Activated naive CD8-positive, alpha-beta T cell treated with anti-CD3 and anti-CD28 coated beads, Interleukin-2, amount 10 ng/mL, durations not matched to agents 7 days and 5 days (primary cell): ENCODE measurements at places on chromosomes 11 and 22. TPM values are rescaled to one million over a fixed set of nuclear protein-coding genes. Genes with fewer than 3 reads are reported as not detected.

- H3K36me3 ChIP-seq = no peaks in the 10 kb centered on the region
- no peak for DNase-seq
- H3K4me3 ChIP-seq = no peak overlapping the region
- no peaks in the 10 kb centered on the region for H3K4me1 ChIP-seq
Observed at GRCh38 chr11:93857413-93858120, 7.1 kb upstream of the VSTM5 start.

GRCh38 chr22:31193092-31193491 is 19.0 kb upstream of the LIMK2 start:
- no peaks in the 10 kb centered on the region for H3K27me3 ChIP-seq
- peaks cover 13% of the 10 kb centered on the region for H3K36me3 ChIP-seq
- H3K4me3 ChIP-seq = no peak overlapping the region
- H3K27ac ChIP-seq = no peak overlapping the region
- no peak for DNase-seq

- peaks cover 51% of the 10 kb centered on the region for H3K4me1 ChIP-seq
- peak overlapping the region; percentile 74 for H3K27ac ChIP-seq
- peak; percentile 84 for DNase-seq
- peaks cover 23% of the 10 kb centered on the region for H3K36me3 ChIP-seq
- no peaks in the 10 kb centered on the region for H3K27me3 ChIP-seq
Observed at GRCh38 chr11:65553301-65554001, 4.7 kb downstream of the LTBP3 start.

DNA sequence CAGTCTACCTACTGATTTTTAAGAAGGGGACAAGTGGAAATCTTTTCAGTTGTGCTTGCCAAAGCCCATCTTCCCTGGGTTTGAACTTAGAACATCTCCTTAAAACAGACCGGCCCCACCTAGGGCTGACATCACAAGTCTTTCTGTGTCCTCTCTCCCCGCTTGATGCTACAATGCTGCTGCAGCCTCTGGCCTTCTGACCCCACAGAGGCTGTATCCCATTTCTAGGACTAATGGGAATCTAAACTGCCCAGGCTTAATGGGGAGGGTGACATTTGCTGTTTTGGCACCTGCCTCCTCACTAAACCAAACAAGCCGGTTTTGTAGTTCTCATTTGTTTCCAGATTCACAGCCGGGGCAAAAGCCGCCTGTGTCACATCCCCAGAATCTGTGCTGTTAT is 121.3 kb upstream of the CADM1 start:
- no peak for DNase-seq
- no peak overlapping the region for H3K4me3 ChIP-seq
- H3K36me3 ChIP-seq = no peaks in the 10 kb centered on the region
- no peaks in the 10 kb centered on the region for H3K4me1 ChIP-seq

DNA sequence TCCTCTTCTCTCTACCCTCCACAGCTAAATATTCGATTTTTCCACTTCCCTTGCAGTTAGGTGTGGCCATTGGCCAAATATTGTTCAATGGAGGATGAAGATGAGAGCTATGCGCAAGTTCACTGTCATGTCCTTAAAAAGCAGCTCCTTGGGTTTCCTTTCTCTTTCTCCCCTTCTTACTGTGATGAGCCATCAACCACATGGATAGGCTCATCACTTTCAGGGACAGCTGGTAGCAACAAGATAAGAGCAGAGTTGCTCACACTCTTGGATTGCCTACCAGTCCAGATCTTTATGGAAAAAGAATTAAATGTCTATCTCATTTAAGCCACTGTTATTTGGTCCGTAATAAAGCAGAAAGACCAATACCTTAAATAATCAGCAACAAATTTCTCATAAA is 377.0 kb downstream of the DDX10 start:
- no peaks in the 10 kb centered on the region for H3K36me3 ChIP-seq
- peaks cover 3% of the 10 kb centered on the region for H3K27me3 ChIP-seq
- H3K4me3 ChIP-seq = no peak overlapping the region

DNA sequence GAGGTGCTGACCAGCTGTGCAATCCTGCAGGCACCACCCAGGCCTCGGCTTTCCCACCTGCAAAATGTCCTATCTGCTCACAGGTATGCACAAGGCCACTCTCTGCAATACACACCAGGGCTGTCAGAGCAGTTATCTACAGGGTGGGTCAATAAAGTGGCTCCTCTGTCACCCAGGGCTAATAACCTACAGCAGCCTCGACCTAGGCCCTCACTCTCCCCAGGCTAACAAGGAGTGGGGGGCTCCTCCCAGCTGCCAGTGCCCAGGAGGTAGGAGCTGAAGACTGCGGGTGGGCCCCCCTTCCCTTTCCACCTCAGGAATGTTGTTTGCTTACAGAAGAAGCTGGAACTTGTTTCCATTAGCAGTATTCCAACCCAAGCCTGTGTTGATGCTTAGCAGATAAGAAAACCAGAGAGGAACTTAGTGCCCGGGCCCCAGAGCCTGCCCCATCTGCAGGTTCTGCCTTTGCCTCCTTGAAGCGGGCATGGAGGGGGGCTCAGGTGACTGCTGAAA is 26.8 kb downstream of the MYH9 start:
- H3K4me3 ChIP-seq = peak overlapping the region; percentile 61
- no peaks in the 10 kb centered on the region for H3K27me3 ChIP-seq
- H3K36me3 ChIP-seq = peaks cover 22% of the 10 kb centered on the region

DNA sequence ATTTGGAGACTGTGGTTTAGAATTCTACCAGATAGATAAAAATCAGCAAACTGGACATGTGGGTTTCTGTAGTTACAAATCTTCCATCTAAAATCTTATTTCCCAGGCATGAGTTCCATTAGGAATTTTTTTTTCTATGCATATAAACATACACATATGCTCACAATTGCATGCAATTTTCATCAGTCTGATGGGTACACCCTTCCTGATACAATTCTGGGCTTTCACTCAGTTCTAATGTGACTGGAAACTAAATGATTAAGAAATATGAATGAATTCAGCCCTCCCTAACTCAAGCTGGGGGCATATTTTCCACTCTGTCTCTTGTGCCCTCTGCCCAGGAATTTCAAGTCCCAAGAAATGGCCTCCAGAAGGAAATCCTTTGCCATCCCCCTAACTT is 187.1 kb downstream of the SNX19 start:
- no peak for DNase-seq
- no peak overlapping the region for H3K27ac ChIP-seq
- no peaks in the 10 kb centered on the region for H3K4me1 ChIP-seq
- H3K27me3 ChIP-seq = no peaks in the 10 kb centered on the region
- no peaks in the 10 kb centered on the region for H3K36me3 ChIP-seq

DNA sequence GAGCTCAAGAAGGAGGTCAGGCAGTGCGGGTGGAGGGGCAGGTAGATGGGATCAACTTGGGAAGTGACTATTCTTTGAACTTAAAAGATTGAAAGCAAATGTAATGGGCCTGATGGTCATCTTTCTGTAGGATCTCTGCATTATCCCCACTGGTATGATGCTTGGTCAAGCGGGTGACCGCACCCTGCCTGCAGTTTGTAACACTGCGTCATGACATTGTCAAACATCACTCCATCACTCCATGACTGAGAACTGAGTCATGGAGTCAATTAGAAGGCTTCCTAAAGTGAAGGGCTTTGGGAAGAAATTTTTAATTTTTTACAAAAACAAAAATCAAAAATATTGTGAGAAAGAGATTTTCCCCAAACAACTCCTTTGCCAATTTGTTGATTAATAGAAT is 62.4 kb upstream of the BMAL1 start:
- peaks cover 7% of the 10 kb centered on the region for H3K4me1 ChIP-seq
- H3K27ac ChIP-seq = no peak overlapping the region
- H3K4me3 ChIP-seq = no peak overlapping the region
- peaks cover 10% of the 10 kb centered on the region for H3K27me3 ChIP-seq

DNA sequence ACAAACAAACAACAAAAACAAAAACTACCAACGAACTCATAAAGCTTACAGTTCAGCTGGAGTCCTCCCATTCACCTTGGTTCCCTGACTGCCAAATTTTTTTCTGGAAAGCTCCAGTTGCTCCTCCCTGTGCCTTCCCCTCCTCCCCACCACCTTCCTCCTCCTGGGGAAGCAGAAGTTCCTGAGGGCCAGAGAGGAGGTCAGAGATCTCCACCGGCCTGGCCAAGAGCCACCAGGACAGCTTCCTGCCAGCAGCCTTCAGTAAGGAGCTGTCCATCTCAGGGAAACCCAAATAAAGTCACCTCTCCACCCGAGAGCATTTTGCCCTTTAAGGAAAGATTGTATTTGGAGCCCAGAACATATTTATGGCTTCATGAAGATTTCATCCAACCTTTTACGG is 20.0 kb downstream of the APLNR start:
- H3K4me3 ChIP-seq = no peak overlapping the region
- no peaks in the 10 kb centered on the region for H3K4me1 ChIP-seq
- no peak for DNase-seq
- H3K36me3 ChIP-seq = no peaks in the 10 kb centered on the region
- no peak overlapping the region for H3K27ac ChIP-seq

DNA sequence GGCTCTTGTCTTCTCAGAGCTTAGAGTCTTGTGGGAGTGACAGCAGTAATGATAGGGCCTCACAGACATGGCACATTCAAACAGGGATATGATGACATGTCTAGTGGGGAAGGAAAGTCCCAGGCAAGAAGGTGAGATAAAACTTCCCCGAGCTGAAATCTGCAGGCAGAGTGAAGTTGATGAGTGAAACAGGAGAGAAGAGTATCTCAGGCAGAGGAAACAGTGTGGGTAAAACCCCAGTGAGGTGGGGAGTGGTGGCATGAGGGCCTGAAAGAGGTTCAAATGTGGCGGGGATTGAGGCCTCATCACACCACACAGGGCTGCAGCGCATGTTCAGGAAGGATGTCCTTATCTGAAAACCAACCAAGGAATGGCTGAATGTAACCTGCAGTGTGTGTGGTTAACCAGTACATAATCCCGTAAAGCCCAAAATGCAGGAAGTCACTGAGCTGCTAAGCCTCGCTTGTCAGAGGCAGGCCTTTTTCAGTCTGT is 153.8 kb upstream of the E2F8 start:
- no peak overlapping the region for H3K27ac ChIP-seq
- H3K36me3 ChIP-seq = no peaks in the 10 kb centered on the region

GRCh38 chr11:15835788-15836411 is 520.4 kb downstream of the SOX6 start:
- no peak overlapping the region for H3K4me3 ChIP-seq
- no peak for DNase-seq
- H3K27ac ChIP-seq = no peak overlapping the region
- H3K4me1 ChIP-seq = no peaks in the 10 kb centered on the region
- peaks cover 1% of the 10 kb centered on the region for H3K27me3 ChIP-seq

- H3K27ac ChIP-seq = no peak overlapping the region
- no peak for DNase-seq
Observed at GRCh38 chr22:47645923-47646322, 883.5 kb downstream of the TBC1D22A start.

DNA sequence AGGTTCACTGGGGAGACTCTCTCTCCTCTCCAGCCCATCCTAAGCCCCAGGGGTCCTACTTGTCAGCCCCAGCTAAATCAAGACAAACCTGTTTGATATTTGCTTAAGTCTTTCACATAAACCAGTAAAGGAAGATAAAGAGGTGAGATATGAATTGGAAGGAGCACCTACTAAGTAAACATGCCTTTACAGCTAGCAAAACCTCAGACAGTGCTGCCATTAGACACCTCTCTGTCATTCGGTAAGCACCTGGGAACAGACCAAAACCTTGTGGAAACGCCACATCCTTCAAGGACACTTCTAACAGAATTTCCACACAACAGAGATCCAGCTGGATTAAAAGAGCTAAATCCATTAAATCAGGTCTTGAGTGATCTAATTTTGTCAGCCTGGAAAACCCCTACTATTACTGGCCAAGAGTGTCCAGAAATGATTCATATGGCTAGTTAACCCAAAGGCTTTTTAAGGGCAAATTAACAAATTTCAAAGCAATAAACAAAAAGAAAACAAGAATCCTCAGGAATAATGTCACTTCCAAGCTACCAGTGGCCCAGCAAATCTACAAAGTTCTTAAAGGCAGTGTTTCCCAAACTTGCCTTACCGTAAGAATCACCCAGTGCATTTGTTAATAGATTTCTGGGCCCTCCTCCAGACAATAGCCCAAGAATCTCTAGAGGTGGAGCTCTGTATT is 2.4 kb downstream of the VPS37C start:
- no peak overlapping the region for H3K4me3 ChIP-seq
- no peak for DNase-seq
- H3K27ac ChIP-seq = no peak overlapping the region
- peaks cover 13% of the 10 kb centered on the region for H3K36me3 ChIP-seq
- H3K4me1 ChIP-seq = peaks cover 21% of the 10 kb centered on the region

DNA sequence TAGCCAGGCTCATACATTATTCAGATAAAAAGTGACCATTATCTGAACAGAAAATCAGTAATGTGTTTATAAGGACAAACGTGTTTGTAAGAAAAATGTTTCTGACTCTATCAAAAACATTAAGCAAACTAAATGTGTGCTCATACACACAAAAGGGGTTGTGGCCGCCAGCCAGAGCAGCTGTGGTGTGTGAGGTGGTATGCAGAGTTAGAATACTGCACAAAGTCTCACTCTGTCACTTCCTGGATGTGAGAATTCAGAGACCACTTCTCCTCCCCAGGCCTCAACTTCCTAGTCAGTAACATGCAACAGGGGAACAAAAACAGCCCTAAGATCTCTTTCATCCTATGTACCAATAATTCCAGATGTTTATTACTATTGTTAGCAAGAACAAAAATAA is 9.4 kb downstream of the OR5B21 start:
- DNase-seq = peak; percentile 48
- peak overlapping the region; percentile 42 for H3K4me3 ChIP-seq
- peaks cover 20% of the 10 kb centered on the region for H3K36me3 ChIP-seq

- H3K27ac ChIP-seq = no peak overlapping the region
- no peak for DNase-seq
- H3K27me3 ChIP-seq = no peaks in the 10 kb centered on the region
- peaks cover 20% of the 10 kb centered on the region for H3K4me1 ChIP-seq
Observed at GRCh38 chr22:24236656-24237055, 8.2 kb downstream of the GGT5 start.

- H3K4me3 ChIP-seq = no peak overlapping the region
- H3K36me3 ChIP-seq = peaks cover 5% of the 10 kb centered on the region
- no peaks in the 10 kb centered on the region for H3K27me3 ChIP-seq
- no peak overlapping the region for H3K27ac ChIP-seq
- DNase-seq = no peak
Observed at GRCh38 chr11:78427615-78428265, 10.1 kb upstream of the GAB2 start.

DNA sequence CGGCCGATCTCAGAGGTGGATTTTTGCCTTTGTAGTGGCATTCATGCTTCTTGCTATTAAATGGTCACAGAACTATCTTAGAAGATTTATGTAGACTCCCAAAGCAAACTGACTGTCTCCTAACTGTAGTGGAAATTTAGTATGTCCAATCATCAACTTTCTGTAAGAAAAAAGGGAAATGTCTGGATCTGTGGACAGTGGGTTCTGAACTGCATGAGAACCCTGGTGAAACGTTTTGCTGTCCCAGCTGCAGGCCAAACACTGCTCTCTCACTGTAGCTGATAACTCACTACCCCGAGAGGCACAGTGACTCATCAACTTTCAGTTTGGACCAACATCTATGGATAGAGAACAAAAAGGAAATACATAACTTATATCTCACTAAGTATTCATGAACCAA is 387.1 kb downstream of the SOX6 start:
- H3K27ac ChIP-seq = no peak overlapping the region
- no peak overlapping the region for H3K4me3 ChIP-seq
- no peaks in the 10 kb centered on the region for H3K4me1 ChIP-seq
- no peaks in the 10 kb centered on the region for H3K36me3 ChIP-seq

MMP11 gene
- total RNA-seq = 2.1 TPM

MS4A10 gene
- total RNA-seq = not detected

TEX12 gene
- total RNA-seq = 0.40 TPM

MS4A12 gene
- total RNA-seq = not detected

PGGHG gene
- 641 TPM for total RNA-seq

DGCR6 gene
- 2.9 TPM for total RNA-seq

PAK1 gene
- 83.6 TPM for total RNA-seq

TREH gene
- total RNA-seq = not detected
